ENCODE measurements at places on chromosomes 6 and 20.

GRCh38 chr20:59207742-59208357, 44.2 kb downstream of the ZNF831 start:
- DNase-seq, result no peak

- DNase-seq, result no peak
Observed at GRCh38 chr20:52621401-52621800, 350.8 kb upstream of the TSHZ2 start.

DNA sequence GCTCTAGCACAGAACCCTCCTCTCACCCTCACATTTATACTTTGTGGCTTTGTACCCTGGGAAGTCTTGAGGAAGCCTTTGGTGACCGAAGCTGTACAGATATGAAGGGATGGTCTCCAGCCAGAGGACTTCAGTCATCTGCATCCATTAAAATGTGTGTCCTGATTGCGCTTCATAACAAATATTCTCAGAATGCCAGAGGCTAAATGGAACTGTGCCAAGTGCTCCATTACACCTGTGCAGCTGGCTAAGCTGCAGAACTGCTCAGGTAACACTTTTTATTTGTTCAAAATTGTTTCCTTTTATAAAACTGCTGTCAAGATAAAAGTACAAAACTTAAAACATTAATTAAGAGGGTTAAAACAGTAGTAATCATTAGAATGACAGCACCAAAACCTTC, 22.3 kb downstream of the TPBG start:
- DNase-seq, result peak; percentile 88

GRCh38 chr6:39980839-39981580, 46.7 kb upstream of the MOCS1 start:
- peak; percentile 41 for DNase-seq

DNA sequence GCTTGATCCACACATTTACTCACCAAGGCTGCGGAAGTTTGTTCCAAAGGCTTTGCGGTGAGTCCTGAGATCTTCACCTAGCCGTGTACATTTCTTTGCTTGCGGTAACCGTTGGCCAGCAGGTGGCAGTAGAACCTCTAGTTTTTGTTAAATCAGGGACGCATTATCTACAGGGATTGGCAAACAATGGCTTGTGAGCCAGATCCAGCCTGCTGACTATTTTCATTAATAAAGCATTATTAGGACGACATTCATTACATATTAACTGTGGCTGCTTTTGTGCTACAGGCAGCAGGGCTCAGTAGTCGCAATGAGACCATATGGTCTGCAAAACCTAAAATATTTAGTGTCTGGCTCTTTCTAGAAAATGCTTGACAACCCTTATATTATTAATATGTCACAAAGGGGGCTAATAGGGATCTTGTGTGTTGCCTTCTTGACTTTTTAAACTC, 174.1 kb downstream of the DOK5 start:
- peak; percentile 50 for DNase-seq

GRCh38 chr20:63238514-63239125, 2.9 kb downstream of the BIRC7 start:
- no peak for DNase-seq

DNA sequence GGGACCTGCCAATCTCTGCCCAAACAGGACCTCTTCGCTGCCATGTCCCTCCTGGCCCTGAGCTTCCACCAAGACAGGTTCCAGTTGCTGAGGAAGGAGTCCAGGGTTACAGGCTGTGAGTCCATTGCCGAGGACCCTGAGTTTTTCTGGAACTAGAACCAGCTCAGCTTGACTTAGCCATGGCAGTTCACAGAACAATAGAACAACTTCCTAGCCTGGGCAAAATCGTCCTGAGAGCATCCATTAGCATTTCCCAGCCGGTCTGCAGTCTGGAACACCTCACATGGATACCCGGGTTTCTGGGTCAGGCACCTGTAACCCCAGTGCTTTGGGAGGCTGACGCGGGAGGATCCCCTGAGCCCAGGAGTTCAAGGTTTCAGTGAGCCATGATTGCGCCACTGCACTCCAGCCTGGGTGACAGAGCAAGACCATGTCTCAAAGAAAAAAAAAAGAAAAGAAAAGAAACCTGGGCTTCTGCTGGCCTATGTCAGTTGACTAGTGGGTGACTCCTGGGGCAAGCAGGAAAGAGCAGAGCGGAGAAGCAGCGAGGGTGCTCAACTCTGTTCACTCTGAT, 90.3 kb downstream of the TCP11 start:
- DNase-seq, result no peak

GRCh38 chr6:155152211-155153076, 111.4 kb upstream of the CLDN20 start:
- no peak for DNase-seq

DNA sequence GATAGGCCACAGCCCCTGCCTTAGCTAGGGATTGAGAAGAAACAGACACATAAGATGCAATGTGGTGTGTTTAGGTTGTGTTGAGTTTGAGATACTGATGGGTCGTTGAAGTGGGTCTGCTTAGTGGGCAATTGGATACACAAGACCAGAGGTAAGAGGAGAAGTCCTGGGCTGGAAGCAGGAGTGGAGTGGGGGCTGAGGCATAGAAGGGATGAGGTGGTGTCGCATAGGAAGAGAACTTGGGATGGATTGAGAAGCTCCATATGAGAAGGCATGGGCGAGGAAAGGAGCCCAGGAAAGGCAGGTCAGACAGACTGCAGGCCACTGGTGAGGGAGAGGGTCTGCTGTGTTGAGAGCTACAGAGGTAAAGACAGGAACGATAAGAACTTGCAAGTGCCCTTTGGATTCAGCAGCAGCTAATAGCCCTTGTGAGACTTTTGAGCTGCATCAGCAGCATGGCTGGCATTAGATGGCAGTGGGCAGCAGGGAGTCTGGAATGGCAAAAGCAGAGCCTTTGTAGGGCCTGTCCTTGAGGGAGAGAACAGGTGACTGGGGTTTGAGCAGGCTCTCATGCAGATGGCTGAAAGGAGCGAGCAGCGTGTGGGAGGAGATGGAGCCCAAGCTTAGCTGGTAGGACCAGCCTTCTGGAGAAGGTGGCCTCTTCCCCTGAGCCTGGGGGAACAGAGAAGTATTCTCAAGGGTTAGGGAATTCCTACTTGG, 33.2 kb downstream of the PLCG1 start:
- no peak for DNase-seq

DNA sequence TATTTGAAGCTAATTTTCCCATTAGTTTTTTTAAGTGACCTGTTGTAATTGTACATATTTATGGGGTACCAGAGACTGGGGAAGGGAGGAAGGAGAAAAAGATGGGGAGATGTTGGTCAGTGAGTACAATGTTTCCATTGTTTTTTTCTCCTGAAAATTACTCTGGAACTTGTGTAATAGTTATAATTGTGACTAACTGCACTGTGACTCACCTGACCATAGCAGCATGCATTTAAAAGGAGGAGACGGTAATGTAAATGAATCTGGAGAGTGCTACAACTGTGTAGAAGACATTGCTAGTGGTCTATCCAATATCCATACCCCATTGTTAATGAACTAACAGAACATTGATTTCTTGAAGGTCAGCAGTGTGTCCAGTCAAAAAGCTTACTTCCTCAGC, 133.4 kb downstream of the RFPL4B start:
- DNase-seq, result no peak

- DNase-seq, result no peak
Observed at GRCh38 chr20:35339636-35340035, 47.4 kb upstream of the FAM83C start.

DNA sequence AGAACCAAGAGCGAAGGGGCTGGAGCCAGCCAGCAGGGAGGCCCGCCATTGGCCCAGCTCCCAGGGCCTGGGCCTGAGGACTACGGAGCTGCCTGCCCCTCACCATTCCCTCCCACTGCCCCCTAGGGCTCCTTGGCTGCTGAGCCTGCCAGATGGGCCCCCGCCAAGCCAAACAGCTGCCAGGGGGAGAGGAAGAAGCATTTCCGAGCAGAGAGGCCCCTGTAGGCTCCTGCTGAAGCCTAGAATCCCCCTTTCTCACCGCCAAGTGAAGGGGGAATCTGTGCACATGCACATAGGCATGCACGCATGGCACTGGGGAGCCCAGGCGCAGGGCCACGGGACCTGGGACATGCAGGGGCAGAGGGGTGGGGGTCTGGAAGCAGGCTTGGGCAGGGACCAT, 28.5 kb upstream of the MRPS18A start:
- no peak for DNase-seq

GRCh38 chr6:72824833-72825232, 203.0 kb downstream of the KCNQ5 start:
- no peak for DNase-seq
